ENCODE measurements at places on chromosomes 16 and 17. TPM values are rescaled to one million over a fixed set of nuclear protein-coding genes. Genes with fewer than 3 reads are reported as not detected.

SLC5A11 gene
- not detected for total RNA-seq

DNA sequence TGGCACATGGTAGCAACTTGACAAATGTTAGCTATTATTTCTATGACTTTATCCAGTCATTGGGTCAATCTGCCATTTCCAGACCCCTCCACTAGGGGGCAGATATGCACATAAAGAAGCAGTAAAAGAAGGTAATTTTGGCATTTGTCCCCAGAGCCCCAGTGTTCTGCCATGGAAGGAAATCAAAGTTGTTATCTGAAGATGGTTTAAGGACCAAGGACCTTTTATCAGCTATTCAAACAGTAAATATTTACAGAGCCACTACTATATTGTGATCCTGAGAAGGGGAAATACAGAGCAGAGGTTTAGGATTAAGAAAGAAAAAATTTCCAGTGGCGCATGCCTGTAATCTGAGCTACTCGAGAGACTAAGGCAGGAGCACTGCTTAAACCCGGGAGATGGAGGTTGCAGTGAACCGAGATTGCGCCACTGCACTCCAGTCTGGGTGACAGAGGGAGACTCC is 20.0 kb downstream of the TRAF4 start:
- no peaks in the 10 kb centered on the region for H3K27me3 ChIP-seq
- no peak overlapping the region for H3K4me3 ChIP-seq
- DNase-seq: peak; percentile 49
- H3K27ac ChIP-seq: peak overlapping the region; percentile 41
- peaks cover 2% of the 10 kb centered on the region for H3K36me3 ChIP-seq

GRCh38 chr16:10738231-10739077 is 5.2 kb upstream of the NUBP1 start:
- H3K4me1 ChIP-seq: peaks cover 13% of the 10 kb centered on the region
- no peaks in the 10 kb centered on the region for H3K36me3 ChIP-seq
- no peak for DNase-seq
- H3K27ac ChIP-seq: no peak overlapping the region

DNAAF1 gene
- not detected for total RNA-seq

GRCh38 chr16:77271532-77272426 is 72.6 kb downstream of the SYCE1L start:
- H3K4me3 ChIP-seq: no peak overlapping the region
- peaks cover 58% of the 10 kb centered on the region for H3K27me3 ChIP-seq
- no peaks in the 10 kb centered on the region for H3K4me1 ChIP-seq
- no peak for DNase-seq

TBC1D3D gene
- 1.0 TPM for total RNA-seq

YBX2 gene
- total RNA-seq: not detected

DNA sequence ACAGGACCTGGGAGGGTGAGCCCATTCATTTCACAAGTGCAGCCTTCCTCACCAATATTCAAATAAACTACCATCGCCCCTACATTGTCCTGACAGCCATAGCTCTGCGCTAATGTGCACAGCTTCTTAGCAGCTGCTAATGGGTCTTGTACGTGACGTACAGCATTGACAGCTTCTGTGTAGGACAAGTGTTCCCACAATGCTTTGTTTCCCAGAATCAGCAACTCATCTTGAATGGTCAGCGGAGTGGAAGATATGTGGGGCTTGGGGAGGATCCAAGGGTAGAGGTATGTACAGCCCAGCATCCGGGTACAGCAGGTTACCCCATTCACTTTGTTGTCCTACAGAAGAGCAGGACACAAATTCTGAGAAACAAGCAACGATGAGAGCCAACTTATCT is 23.7 kb downstream of the MARVELD3 start:
- no peaks in the 10 kb centered on the region for H3K27me3 ChIP-seq
- peaks cover 4% of the 10 kb centered on the region for H3K4me1 ChIP-seq
- no peak for DNase-seq
- H3K36me3 ChIP-seq: peaks cover 6% of the 10 kb centered on the region
- H3K27ac ChIP-seq: no peak overlapping the region

GRCh38 chr17:8941520-8941919 is 24.0 kb downstream of the PIK3R5 start:
- peaks cover 3% of the 10 kb centered on the region for H3K36me3 ChIP-seq
- peaks cover 64% of the 10 kb centered on the region for H3K4me1 ChIP-seq
- no peaks in the 10 kb centered on the region for H3K27me3 ChIP-seq
- peak; percentile 32 for DNase-seq
- H3K27ac ChIP-seq: peak overlapping the region; percentile 91

HOXB5 gene
- total RNA-seq: not detected

- no peak overlapping the region for H3K27ac ChIP-seq
- peaks cover 10% of the 10 kb centered on the region for H3K4me1 ChIP-seq
- peaks cover 5% of the 10 kb centered on the region for H3K36me3 ChIP-seq
- H3K4me3 ChIP-seq: no peak overlapping the region
Observed at GRCh38 chr17:44999433-44999832, 31.3 kb upstream of the C1QL1 start.

DNA sequence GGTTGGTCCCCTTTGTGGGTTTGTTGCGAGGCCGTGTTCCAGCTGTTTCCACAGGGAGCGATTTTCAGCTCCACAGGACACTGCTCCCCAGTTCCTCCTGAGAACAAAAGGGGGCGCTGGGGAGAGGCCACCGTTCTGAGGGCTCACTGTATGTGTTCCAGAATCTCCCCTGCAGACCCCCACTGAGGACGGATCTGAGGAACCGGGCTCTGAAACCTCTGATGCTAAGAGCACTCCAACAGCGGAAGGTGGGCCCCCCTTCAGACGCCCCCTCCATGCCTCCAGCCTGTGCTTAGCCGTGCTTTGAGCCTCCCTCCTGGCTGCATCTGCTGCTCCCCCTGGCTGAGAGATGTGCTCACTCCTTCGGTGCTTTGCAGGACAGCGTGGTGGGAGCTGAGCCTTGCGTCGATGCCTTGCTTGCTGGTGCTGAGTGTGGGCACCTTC is 27.3 kb upstream of the STH start:
- H3K27me3 ChIP-seq: peaks cover 7% of the 10 kb centered on the region
- no peaks in the 10 kb centered on the region for H3K4me1 ChIP-seq
- H3K4me3 ChIP-seq: no peak overlapping the region
- no peaks in the 10 kb centered on the region for H3K36me3 ChIP-seq
- DNase-seq: no peak
- no peak overlapping the region for H3K27ac ChIP-seq

SEZ6L2 gene
- total RNA-seq: not detected

INCA1 gene
- not detected for total RNA-seq

GRCh38 chr17:65346166-65346565 is 209.0 kb downstream of the RGS9 start:
- peaks cover 4% of the 10 kb centered on the region for H3K27me3 ChIP-seq
- no peak overlapping the region for H3K4me3 ChIP-seq
- no peak for DNase-seq
- no peaks in the 10 kb centered on the region for H3K36me3 ChIP-seq
- no peak overlapping the region for H3K27ac ChIP-seq

DNA sequence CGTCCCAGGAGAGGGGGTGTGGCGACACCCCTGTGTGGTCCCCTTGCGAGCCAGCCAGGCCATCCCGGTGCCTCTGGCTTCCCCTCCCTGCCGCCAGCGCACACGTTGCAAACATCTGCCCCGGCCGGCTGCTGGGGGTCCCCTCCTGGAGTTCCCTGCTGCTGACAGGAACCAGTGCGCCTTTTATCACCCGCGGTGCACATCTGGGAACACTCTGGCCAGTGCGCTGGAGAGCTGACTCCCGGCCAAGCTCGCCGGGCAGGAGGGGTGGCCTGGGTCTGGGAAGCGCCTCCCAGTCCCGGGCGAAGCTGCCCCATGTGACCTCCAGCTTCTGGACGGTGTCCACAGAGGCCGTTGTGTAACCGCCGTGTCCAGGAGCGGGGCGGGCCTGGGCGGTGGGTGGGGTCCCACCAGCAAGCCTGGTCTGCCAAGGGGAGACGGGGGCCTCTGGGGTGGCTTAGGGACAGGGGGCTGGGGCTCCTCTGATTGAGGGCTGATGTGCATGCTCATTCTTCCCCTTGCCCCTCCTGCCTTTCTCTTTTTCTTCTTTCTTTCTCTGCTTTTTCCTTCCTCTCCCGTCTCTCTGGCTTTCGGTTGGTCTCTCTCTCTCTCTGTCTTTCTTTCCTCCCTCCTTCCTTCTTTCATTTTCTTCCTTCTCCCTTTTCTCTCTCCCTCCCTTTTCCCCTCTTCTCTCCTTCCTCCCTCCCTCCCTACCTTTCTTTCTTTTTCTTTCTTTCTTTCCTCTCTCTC is 25.2 kb upstream of the CIBAR2 start:
- peaks cover 14% of the 10 kb centered on the region for H3K36me3 ChIP-seq
- no peak overlapping the region for H3K27ac ChIP-seq
- no peak for DNase-seq

GRCh38 chr16:11632455-11632939 is 35.8 kb upstream of the SNN start:
- no peak for DNase-seq
- H3K36me3 ChIP-seq: no peaks in the 10 kb centered on the region
- H3K27me3 ChIP-seq: no peaks in the 10 kb centered on the region
- no peak overlapping the region for H3K4me3 ChIP-seq

GRCh38 chr16:4347765-4348509 is 3.2 kb downstream of the PAM16 start:
- no peaks in the 10 kb centered on the region for H3K36me3 ChIP-seq
- H3K27me3 ChIP-seq: no peaks in the 10 kb centered on the region
- no peak overlapping the region for H3K4me3 ChIP-seq
- peak overlapping the region; percentile 87 for H3K27ac ChIP-seq
- H3K4me1 ChIP-seq: peaks cover 19% of the 10 kb centered on the region

GRCh38 chr16:66714654-66715307 is 18.2 kb upstream of the CMTM4 start:
- H3K27me3 ChIP-seq: peaks cover 6% of the 10 kb centered on the region
- H3K36me3 ChIP-seq: no peaks in the 10 kb centered on the region
- no peak overlapping the region for H3K4me3 ChIP-seq
- no peaks in the 10 kb centered on the region for H3K4me1 ChIP-seq
- no peak for DNase-seq

CCDC144A gene
- total RNA-seq: 11.8 TPM

HOXB9 gene
- total RNA-seq: 0.16 TPM
